WTC11 (cell line): ENCODE measurements at places on chromosomes 4 and X.
A peak's percentile ranks its signal among the peaks of the same experiment; 100 is the strongest.

DNA sequence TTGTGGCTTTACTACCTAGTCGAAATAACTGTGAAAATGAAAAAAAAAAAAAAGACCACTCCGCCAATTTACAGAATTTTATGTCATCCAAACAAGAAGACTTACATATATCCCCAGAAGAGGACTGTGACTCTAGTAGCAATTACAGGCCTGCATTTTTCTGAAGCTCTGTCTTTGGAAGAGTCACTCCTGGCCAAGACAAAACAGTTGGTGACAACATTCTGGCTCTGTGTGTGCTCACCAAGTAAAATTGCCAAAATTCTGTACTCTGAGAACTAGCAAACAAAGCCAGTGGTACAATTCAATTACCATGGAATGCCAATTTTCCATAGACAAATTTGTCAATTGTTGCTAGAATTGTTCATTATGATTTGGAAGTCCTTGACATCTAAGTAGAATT lies 311.1 kb downstream of the PDGFC start:
- H3K27me3 ChIP-seq: no peaks in the 10 kb centered on the region
- H3K4me3 ChIP-seq: no peak overlapping the region
- no peaks in the 10 kb centered on the region for H3K36me3 ChIP-seq
- H3K4me1 ChIP-seq: peaks cover under 1% of the 10 kb centered on the region
- DNase-seq: no peak

GRCh38 chr4:76718831-76719230 lies 179.1 kb downstream of the SOWAHB start:
- H3K36me3 ChIP-seq: peaks cover 8% of the 10 kb centered on the region
- H3K4me3 ChIP-seq: no peak overlapping the region
- no peaks in the 10 kb centered on the region for H3K27me3 ChIP-seq
- H3K4me1 ChIP-seq: peaks cover 62% of the 10 kb centered on the region

DNA sequence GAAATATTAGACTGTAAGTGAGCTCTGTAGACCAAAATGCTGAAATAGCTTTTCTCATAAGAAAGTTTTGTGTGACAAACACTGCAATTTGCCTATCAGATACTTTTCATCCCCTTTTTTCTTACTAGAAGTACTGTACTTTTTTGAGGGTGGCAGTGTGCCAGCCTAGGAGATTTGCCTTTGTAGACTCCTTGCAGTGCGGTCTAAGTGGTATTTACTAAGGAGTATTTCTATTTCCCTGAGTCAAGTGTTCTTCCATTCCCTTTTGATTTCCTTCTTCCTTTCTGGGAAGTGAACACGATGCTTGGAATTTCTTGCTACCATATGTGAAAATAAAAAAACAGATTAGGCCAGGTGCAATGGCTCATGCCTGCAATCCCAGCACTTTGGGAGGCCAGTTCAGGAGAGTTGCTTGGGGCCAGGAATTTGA lies 34.6 kb downstream of the PDLIM5 start:
- no peak overlapping the region for H3K4me3 ChIP-seq
- DNase-seq: no peak
- H3K4me1 ChIP-seq: peaks cover 6% of the 10 kb centered on the region

GRCh38 chrX:311156-312129 lies 7.2 kb downstream of the GTPBP6 start:
- H3K4me1 ChIP-seq: no peaks in the 10 kb centered on the region
- H3K27me3 ChIP-seq: no peaks in the 10 kb centered on the region
- H3K4me3 ChIP-seq: no peak overlapping the region
- H3K27ac ChIP-seq: no peak overlapping the region
- no peak for DNase-seq

DNA sequence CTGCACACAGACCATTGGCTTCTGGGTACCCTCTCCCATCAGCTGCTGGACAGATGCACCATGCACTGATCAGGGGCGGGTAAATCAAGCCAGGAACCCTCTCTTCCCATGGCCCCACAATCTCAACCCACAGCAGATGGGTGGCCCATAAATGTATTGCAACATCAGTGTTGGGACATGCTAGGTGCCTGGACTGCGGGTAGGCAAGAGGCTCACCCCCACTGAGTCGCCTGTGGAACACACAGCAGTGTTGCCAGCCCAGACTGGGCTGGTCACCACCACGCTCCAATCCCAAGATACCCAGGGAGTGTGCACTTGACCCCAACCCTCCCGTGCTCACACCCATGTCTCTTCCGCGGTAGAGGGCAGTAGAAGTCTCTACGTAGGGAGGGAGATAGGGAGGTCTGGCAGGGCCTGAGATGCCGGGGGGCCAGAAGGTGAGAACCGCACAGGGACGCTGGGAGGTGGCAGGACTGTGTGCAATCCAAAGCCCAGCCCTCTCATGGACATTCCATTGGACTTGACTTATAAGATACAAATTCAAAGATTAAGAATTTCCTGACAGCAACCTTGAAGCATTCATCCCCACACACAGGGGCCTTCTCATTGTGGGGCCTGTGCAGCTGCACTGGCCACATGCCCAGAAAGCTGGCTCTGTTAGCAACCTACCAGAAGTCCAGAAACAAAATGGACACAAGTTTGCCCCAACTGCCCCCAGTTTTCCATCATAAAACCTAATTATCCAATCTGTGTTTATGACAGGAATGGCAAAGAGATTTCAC lies 183.7 kb downstream of the NSUN7 start:
- H3K27ac ChIP-seq: no peak overlapping the region
- H3K36me3 ChIP-seq: no peaks in the 10 kb centered on the region
- no peaks in the 10 kb centered on the region for H3K27me3 ChIP-seq
- no peak for DNase-seq
- H3K4me3 ChIP-seq: no peak overlapping the region

- peaks cover 55% of the 10 kb centered on the region for H3K4me1 ChIP-seq
- no peaks in the 10 kb centered on the region for H3K36me3 ChIP-seq
- peak within 1 kb of the TSS; percentile 81 for H3K4me3 ChIP-seq
- H3K27ac ChIP-seq: no peak within 1 kb of the TSS
- DNase-seq: peak; percentile 76
- H3K27me3 ChIP-seq: peaks cover 98% of the 10 kb centered on the region
Observed at GRCh38 chr4:108168671-108169523, at the start of gene LEF1. LEF1 (minus strand) TSS chr4:108168932; CDS start chr4:108167767, 1,165 bp downstream.

- no peaks in the 10 kb centered on the region for H3K27me3 ChIP-seq
- DNase-seq: no peak
- H3K36me3 ChIP-seq: peaks cover 4% of the 10 kb centered on the region; the same call in 1 of the 2 replicates
- H3K4me1 ChIP-seq: peaks cover 87% of the 10 kb centered on the region
- H3K4me3 ChIP-seq: no peak overlapping the region
Observed at GRCh38 chr4:173192375-173193162, 24.0 kb downstream of the GALNT7 start.

- H3K36me3 ChIP-seq: 0 out of 2 replicates have a peak, but pooled peaks cover 3% of the 10 kb centered on the region
- no peak overlapping the region for H3K4me3 ChIP-seq
- H3K27me3 ChIP-seq: no peaks in the 10 kb centered on the region
Observed at GRCh38 chr4:96063639-96064038, 223.7 kb downstream of the PDHA2 start.

GRCh38 chr4:3263053-3263875 lies 14.3 kb downstream of the MSANTD1 start:
- H3K4me1 ChIP-seq: peaks cover 6% of the 10 kb centered on the region
- H3K36me3 ChIP-seq: no peaks in the 10 kb centered on the region
- peak; percentile 6 for DNase-seq
- H3K4me3 ChIP-seq: no peak overlapping the region
- no peak overlapping the region for H3K27ac ChIP-seq

- no peak overlapping the region for H3K4me3 ChIP-seq
- H3K27me3 ChIP-seq: no peaks in the 10 kb centered on the region
- DNase-seq: no peak
- no peaks in the 10 kb centered on the region for H3K36me3 ChIP-seq
Observed at GRCh38 chr4:55291227-55291640, 54.8 kb upstream of the SRD5A3 start.

- no peak for DNase-seq
- no peaks in the 10 kb centered on the region for H3K36me3 ChIP-seq
- H3K4me1 ChIP-seq: peaks cover 9% of the 10 kb centered on the region
- H3K27me3 ChIP-seq: no peaks in the 10 kb centered on the region
- no peak overlapping the region for H3K27ac ChIP-seq
- no peak overlapping the region for H3K4me3 ChIP-seq
Observed at GRCh38 chr4:118318931-118319330, 33.9 kb downstream of the PRSS12 start.

GRCh38 chr4:56450342-56450741 lies 14.3 kb downstream of the PAICS start:
- no peaks in the 10 kb centered on the region for H3K27me3 ChIP-seq
- H3K4me1 ChIP-seq: no peaks in the 10 kb centered on the region
- H3K27ac ChIP-seq: no peak overlapping the region
- no peak for DNase-seq

GRCh38 chr4:158624889-158625478 lies 46.7 kb downstream of the C4orf46 start:
- H3K36me3 ChIP-seq: no peaks in the 10 kb centered on the region
- peaks cover 10% of the 10 kb centered on the region for H3K4me1 ChIP-seq
- no peak overlapping the region for H3K4me3 ChIP-seq
- H3K27me3 ChIP-seq: no peaks in the 10 kb centered on the region
- no peak overlapping the region for H3K27ac ChIP-seq

DNA sequence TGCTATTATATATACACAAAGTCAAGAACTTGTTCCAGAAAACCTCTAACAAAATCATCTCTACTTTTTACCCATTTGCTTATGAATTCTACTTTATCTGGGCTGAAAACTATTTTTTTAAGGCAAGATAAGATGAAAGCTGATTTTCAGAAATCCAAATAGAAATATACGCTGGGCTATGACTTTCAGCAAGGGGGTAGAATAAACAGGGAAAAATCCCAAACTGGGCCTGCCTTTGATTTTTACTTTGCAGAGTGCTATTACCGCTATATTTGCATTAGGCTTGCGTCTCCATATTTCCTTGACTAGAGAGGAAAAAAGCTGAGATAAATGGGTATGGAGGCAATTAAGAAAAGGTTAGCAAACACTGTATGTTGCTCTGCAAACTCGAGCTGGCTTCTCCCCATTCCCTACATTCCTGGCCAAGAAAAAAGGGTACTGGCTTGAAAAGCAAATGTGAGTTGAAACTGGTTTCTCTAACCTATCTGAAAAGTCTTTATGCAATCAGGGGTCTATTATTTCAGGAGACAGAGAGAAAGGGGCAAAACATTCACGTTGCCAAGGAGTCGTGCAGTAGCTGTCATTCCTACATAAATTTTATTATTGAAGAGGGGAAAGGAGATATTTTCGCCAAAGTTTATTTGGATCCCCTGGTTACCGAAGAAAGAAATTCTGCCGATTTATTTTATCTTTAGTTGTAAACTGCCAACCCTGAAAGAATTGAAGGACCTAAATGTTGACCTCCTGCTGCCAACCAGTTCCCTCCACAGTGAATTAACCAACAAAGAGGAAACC lies 2.2 kb downstream of the TMEM47 start:
- H3K4me3 ChIP-seq: peak overlapping the region; percentile 93
- H3K4me1 ChIP-seq: peaks cover 47% of the 10 kb centered on the region
- H3K27me3 ChIP-seq: peaks cover 7% of the 10 kb centered on the region; the same call in 1 of the 2 replicates
- peaks cover 6% of the 10 kb centered on the region; the same call in 1 of the 2 replicates for H3K36me3 ChIP-seq

GRCh38 chr4:183342541-183343533 lies 20.6 kb upstream of the CLDN24 start:
- H3K36me3 ChIP-seq: no peaks in the 10 kb centered on the region
- no peak for DNase-seq
- H3K4me3 ChIP-seq: no peak overlapping the region
- no peak overlapping the region for H3K27ac ChIP-seq

DNA sequence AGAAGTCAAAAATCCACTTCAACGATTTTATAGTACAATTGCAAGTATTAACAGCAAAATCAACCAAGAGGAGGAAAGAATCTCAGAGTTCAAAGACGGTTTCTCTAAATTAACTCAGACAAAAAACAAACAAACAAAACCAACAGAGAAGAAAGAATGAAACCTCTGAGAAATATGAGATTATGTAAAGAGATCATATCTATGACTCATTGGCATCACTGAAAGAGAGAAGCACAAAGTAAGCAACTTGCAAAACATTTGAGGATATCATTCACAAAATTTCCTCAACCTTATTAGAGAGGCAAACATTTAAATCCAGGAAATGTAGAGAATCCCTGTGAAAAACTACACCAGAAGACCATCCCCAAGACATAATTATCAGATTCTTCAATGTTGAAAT lies 370.4 kb downstream of the INPP4B start:
- H3K4me3 ChIP-seq: no peak overlapping the region
- DNase-seq: no peak
- no peaks in the 10 kb centered on the region; the same call in 1 of the 2 replicates for H3K27me3 ChIP-seq
- no peak overlapping the region for H3K27ac ChIP-seq

GRCh38 chr4:83582289-83582785 lies 46.4 kb downstream of the GPAT3 start:
- no peaks in the 10 kb centered on the region for H3K36me3 ChIP-seq
- no peak for DNase-seq
- no peaks in the 10 kb centered on the region for H3K4me1 ChIP-seq
- no peaks in the 10 kb centered on the region for H3K27me3 ChIP-seq
- H3K27ac ChIP-seq: no peak overlapping the region

DNA sequence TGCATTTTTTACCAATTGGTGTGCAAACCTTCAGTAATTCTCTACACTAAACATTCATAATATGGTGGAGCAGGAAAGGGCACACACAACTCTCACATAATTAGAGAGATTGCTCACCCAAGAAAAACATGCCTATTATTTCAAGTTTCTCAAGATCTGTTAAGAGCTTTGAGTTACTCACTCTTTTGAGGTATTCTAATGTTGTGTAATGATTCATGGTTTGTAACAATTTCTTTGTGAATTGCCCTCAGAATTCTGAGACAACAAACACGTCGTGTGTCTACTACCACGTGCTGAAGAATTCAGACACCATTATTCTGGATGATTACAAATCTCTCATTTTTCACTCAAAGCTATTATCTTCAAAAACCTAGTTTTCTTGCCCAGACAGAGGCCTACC lies 82.8 kb downstream of the PDGFC start:
- no peaks in the 10 kb centered on the region for H3K4me1 ChIP-seq
- no peaks in the 10 kb centered on the region for H3K36me3 ChIP-seq
- H3K4me3 ChIP-seq: no peak overlapping the region
- no peak overlapping the region; the same call in 1 of the 2 replicates for H3K27ac ChIP-seq
- no peak for DNase-seq

GRCh38 chr4:176259330-176260090 lies 9.5 kb downstream of the ASB5 start:
- DNase-seq: no peak
- peaks cover under 1% of the 10 kb centered on the region; the same call in 1 of the 2 replicates for H3K4me1 ChIP-seq
- H3K4me3 ChIP-seq: no peak overlapping the region
- H3K27ac ChIP-seq: no peak overlapping the region
